Naive thymus-derived CD8-positive, alpha-beta T cell (primary cell): ENCODE measurements at places on chromosomes 6 and 20. TPM values are rescaled to one million over a fixed set of nuclear protein-coding genes. Genes with fewer than 3 reads are reported as not detected.

GRCh38 chr6:40568062-40568708, 19.0 kb downstream of the LRFN2 start:
- DNase-seq = no peak

- DNase-seq = no peak
Observed at GRCh38 chr6:39312912-39313525, 1.2 kb downstream of the KCNK17 start.

DNA sequence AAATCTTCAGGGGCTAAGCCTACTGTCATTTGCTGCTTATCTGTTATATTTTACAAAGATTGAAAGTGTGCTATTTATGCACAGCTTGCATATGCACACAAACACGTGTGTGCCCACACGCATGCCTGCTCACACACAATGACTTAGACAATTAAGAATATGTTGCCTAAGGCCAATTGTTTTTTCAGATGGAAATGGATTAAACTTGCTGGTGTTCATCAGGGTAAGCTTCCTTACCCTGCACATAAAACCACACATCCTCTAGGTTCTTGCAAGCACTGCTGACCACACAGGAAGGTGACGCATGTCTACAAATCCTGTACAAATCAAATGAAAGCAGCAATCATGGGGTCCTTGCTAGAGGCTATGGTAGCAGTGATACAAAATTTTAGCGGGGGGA, 58.4 kb downstream of the GJA10 start:
- no peak for DNase-seq

ANKRD6 gene
- 5.8 TPM for total RNA-seq

BFSP1 gene
- total RNA-seq = not detected

ASCC3 gene
- 41.4 TPM for total RNA-seq

- DNase-seq = no peak
Observed at GRCh38 chr20:49909499-49910339, 5.6 kb downstream of the SPATA2 start.
